Thoracic aorta (tissue), 2 donors: ENCODE measurements at places on chromosomes 1 and 21. TPM values are rescaled to one million over a fixed set of nuclear protein-coding genes. Genes with fewer than 3 reads are reported as not detected.

DNA sequence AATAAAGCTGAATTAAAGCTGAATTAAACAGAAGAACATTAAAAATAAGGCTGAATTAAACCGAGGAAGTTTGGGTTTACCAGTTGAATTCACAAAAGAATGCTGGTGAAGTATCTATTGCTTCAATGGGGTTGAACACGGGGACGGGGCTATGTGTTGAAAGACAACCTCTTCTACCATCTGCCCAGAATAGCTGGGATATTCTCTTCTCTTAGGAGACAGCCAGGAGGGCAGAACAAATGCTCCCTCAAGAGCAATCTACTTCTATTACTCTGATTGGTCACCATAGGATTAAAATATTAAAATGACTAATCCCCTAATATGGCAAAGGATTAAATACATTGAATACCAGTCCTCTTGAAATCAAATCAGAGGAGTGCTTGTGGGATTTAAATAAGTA is 68.4 kb downstream of the LPGAT1 start:
- no peaks in the 10 kb centered on the region for H3K4me1 ChIP-seq
- H3K27me3 ChIP-seq = no peaks in the 10 kb centered on the region
- H3K27ac ChIP-seq = no peak overlapping the region
- DNase-seq = no peak
- no peak overlapping the region for H3K4me3 ChIP-seq

GRCh38 chr1:158154501-158154900 is 26.2 kb upstream of the CD1D start:
- no peak for DNase-seq
- no peaks in the 10 kb centered on the region for H3K27me3 ChIP-seq
- no peaks in the 10 kb centered on the region for H3K36me3 ChIP-seq
- H3K4me1 ChIP-seq = peaks cover 4% of the 10 kb centered on the region
- no peak overlapping the region for H3K4me3 ChIP-seq

GRCh38 chr21:29008367-29008766 is 10.8 kb downstream of the RWDD2B start:
- no peak for DNase-seq
- no peak overlapping the region for H3K27ac ChIP-seq
- H3K4me3 ChIP-seq = no peak overlapping the region
- no peaks in the 10 kb centered on the region for H3K4me1 ChIP-seq

DNA sequence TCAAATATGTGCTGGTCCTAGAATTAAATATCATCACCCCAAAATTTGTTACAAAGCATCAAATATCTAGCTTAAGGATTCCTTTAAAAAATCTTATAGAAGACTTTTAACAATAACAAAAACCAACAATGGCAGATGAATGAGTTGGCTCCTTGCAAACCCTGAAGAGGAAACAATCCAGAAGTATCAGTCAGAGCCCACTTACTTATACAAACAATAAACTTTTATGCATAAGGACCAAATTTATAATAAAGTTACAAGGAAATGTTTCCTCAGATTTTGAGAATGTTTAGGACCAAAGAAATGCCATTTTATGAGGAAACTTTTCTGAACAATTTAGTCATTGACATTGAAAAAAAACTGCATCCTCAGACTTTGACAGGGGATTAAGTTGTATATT is 52.7 kb downstream of the LPAR3 start:
- DNase-seq = no peak
- no peak overlapping the region for H3K4me3 ChIP-seq
- no peaks in the 10 kb centered on the region for H3K36me3 ChIP-seq
- H3K27ac ChIP-seq = no peak overlapping the region

- H3K36me3 ChIP-seq = no peaks in the 10 kb centered on the region
- H3K27me3 ChIP-seq = no peaks in the 10 kb centered on the region
- no peak overlapping the region for H3K27ac ChIP-seq
- no peaks in the 10 kb centered on the region for H3K4me1 ChIP-seq
- no peak overlapping the region for H3K4me3 ChIP-seq
Measured at GRCh38 chr1:34590211-34590623, 164.6 kb upstream of the GJB5 start.

- H3K4me1 ChIP-seq = no peaks in the 10 kb centered on the region
- H3K27me3 ChIP-seq = no peaks in the 10 kb centered on the region
- H3K4me3 ChIP-seq = no peak overlapping the region
- no peak for DNase-seq
- H3K27ac ChIP-seq = no peak overlapping the region
Measured at GRCh38 chr1:29148656-29149491, 25.2 kb upstream of the TMEM200B start.

DNA sequence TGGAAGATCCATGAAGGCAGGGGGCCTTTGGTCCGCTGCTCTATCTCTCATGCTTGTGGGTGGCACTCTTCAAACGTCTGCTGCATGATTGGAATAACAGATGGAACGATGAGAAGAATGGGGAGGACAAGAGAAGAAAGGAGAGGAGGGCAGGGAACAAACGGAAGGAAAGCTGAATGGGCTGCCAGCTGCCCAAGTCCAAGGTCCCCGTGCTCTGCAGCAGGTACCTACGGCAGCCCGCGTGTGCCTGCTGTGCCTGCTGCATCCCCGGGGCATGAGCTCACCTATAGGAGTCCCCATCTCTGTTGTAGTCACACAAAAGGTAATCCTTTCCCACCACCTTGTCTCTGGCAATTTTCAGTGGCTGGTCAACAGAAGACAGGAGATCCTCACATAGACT is 73.1 kb downstream of the SLC66A1 start:
- no peaks in the 10 kb centered on the region for H3K27me3 ChIP-seq
- no peak for DNase-seq
- peaks cover 2% of the 10 kb centered on the region for H3K36me3 ChIP-seq
- H3K4me3 ChIP-seq = no peak overlapping the region
- H3K27ac ChIP-seq = peak overlapping the region; percentile 71
- H3K4me1 ChIP-seq = peaks cover 68% of the 10 kb centered on the region

DNA sequence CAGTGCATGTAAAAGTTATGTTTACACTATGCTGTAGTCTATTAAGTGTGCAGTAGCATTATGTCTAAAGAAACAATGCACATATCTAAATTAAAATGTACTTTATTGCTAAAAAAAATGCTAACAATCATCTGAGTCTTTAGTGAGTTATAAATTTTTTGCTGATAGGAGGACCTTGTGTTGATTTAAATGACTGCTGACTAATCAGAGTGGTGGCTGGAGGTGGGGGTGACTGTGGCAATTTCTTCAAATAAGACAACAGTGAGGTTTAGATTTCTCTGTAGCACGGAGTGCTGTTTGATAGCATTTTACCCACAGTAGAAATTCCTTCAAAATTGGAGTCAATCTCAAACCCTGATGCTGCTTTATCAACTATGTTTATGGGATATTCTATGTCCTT is 37.0 kb downstream of the HS2ST1 start:
- H3K27me3 ChIP-seq = no peaks in the 10 kb centered on the region
- no peaks in the 10 kb centered on the region for H3K4me1 ChIP-seq
- no peak for DNase-seq
- H3K36me3 ChIP-seq = no peaks in the 10 kb centered on the region
- no peak overlapping the region for H3K4me3 ChIP-seq
- H3K27ac ChIP-seq = no peak overlapping the region

DNA sequence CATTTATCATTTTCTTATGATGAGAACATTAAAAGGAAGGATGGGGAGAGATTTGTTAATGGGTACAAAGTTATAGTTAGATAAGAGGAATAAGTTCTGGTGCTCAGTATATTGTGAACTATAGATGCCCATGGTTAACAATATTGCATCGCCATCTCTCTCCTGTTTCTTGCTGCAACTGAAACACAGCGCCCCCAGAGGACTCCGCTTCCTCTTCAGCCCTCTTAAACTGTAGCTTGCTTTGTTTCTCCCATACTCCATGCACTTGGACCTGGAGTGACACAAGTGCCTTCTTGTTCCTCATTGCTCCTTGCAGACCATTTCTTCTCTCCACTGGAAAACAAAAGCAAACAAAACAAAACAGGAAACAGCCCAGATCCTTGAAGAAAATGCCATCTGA is 70.1 kb upstream of the NTPCR start:
- H3K27me3 ChIP-seq = no peaks in the 10 kb centered on the region
- no peak for DNase-seq
- H3K36me3 ChIP-seq = no peaks in the 10 kb centered on the region
- no peak overlapping the region for H3K4me3 ChIP-seq
- no peak overlapping the region for H3K27ac ChIP-seq
- no peaks in the 10 kb centered on the region for H3K4me1 ChIP-seq

- peaks cover 17% of the 10 kb centered on the region for H3K36me3 ChIP-seq
- peaks cover 6% of the 10 kb centered on the region for H3K4me1 ChIP-seq
- DNase-seq = no peak
- H3K27me3 ChIP-seq = no peaks in the 10 kb centered on the region
Measured at GRCh38 chr21:33268737-33269441, 2.7 kb downstream of the IL10RB start.

DNA sequence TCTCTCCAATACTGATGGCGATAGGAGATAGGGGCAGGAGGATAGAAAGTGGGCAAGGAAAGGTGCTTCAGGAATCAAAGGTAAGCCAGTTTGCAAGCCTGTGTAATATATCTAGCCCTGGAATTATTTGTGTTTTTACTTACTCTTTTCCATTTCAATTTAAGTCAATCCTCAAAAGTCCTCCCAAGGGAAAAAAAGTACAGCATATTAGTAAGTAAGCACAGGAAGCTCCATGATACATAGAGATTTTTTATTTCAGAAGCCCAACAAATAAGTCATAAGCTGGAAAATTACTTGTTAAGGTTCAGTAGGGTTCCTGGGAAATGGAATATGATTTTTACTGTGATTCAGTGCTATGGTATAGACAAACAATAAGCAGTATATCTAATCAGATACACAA is 337.7 kb upstream of the DUSP10 start:
- H3K4me3 ChIP-seq = no peak overlapping the region
- H3K27ac ChIP-seq = no peak overlapping the region
- DNase-seq = no peak
- H3K36me3 ChIP-seq = no peaks in the 10 kb centered on the region
- no peaks in the 10 kb centered on the region for H3K4me1 ChIP-seq
- H3K27me3 ChIP-seq = no peaks in the 10 kb centered on the region

DMRTB1 gene
- not detected for total RNA-seq

DIP2A gene
- 47.7 TPM for total RNA-seq

LCE2B gene
- total RNA-seq = not detected

ECM1 gene
- total RNA-seq = 22.8 TPM

TNFAIP8L2 gene
- 3.9 TPM for total RNA-seq
